ENCODE measurements at places on chromosomes 2 and 18. TPM values are rescaled to one million over a fixed set of nuclear protein-coding genes. Genes with fewer than 3 reads are reported as not detected.

GRCh38 chr2:74415762-74416395 is 5.5 kb downstream of the C2orf81 start:
- no peak overlapping the region for H3K4me3 ChIP-seq
- no peak for DNase-seq
- no peak overlapping the region for H3K27ac ChIP-seq
- H3K36me3 ChIP-seq, result no peaks in the 10 kb centered on the region
- peaks cover 6% of the 10 kb centered on the region for H3K4me1 ChIP-seq
- H3K27me3 ChIP-seq, result no peaks in the 10 kb centered on the region

DNA sequence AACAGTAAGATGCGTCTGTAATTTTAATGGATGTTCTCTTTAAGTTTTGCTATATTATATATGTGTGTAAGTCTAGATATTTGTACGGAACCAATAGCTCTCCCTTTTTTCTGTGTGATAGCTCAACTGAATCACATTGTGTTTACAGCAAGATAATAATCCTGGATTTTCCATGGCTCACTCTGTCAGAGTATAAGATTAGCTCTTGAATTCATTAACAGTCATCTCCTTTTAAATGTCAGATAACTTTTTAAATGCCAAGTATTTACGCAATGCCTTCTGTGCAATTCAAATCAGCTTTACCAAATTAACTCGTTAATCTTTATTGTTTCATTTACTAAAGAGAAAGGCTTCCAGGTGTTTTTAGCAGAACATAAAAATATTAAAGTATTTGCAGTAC is 76.9 kb downstream of the KIAA2012 start:
- no peaks in the 10 kb centered on the region for H3K36me3 ChIP-seq
- no peak overlapping the region for H3K4me3 ChIP-seq
- H3K4me1 ChIP-seq, result peaks cover 44% of the 10 kb centered on the region
- H3K27me3 ChIP-seq, result peaks cover 9% of the 10 kb centered on the region

DNA sequence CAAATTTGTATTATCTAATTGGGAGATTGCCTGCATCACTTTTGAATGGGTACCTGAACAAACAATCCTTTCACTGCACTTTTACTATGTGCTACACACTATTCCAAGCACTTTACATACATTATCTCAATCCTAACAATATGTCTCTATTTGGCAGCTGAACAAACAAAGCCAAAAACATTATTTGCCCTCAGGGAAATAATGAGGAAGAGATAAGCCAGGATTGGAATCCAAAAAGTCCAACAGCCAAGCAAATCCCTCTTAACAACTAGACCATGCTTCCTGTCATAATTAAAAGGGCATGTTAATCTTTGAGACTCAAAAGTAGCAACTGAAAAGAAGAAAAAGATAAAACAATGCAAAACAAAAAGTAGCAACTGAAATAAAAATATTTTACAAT is 32.1 kb downstream of the RPRD1A start:
- no peak for DNase-seq
- H3K4me3 ChIP-seq, result no peak overlapping the region
- no peak overlapping the region for H3K27ac ChIP-seq
- H3K27me3 ChIP-seq, result no peaks in the 10 kb centered on the region

- H3K27ac ChIP-seq, result no peak overlapping the region
- H3K4me3 ChIP-seq, result no peak overlapping the region
- H3K36me3 ChIP-seq, result no peaks in the 10 kb centered on the region
- no peak for DNase-seq
- H3K27me3 ChIP-seq, result peaks cover 6% of the 10 kb centered on the region
Observed at GRCh38 chr2:218194880-218195279, 22.1 kb upstream of the ARPC2 start.

- no peak overlapping the region for H3K27ac ChIP-seq
- H3K4me3 ChIP-seq, result no peak overlapping the region
- no peak for DNase-seq
- peaks cover 8% of the 10 kb centered on the region for H3K4me1 ChIP-seq
- no peaks in the 10 kb centered on the region for H3K36me3 ChIP-seq
- peaks cover 6% of the 10 kb centered on the region for H3K27me3 ChIP-seq
Observed at GRCh38 chr2:129492548-129492947, 486.9 kb upstream of the RAB6C start.

GRCh38 chr2:8125741-8126711 is 555.8 kb upstream of the ID2 start:
- H3K4me3 ChIP-seq, result no peak overlapping the region
- no peak overlapping the region for H3K27ac ChIP-seq
- H3K4me1 ChIP-seq, result peaks cover 11% of the 10 kb centered on the region
- DNase-seq, result no peak
- H3K27me3 ChIP-seq, result no peaks in the 10 kb centered on the region
- peaks cover 4% of the 10 kb centered on the region for H3K36me3 ChIP-seq

DNA sequence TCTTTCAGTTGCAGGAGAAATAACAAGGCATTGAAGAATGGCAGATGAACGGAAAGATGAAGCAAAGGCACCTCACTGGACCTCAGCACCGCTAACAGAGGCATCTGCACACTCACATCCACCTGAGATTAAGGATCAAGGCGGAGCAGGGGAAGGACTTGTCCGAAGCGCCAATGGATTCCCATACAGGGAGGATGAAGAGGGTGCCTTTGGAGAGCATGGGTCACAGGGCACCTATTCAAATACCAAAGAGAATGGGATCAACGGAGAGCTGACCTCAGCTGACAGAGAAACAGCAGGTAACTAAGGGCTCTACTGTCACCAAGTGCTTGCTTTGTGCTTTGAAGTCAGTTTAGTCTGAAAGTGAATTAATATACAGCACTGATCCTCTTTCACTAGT is 118.5 kb upstream of the UNC80 start:
- no peaks in the 10 kb centered on the region for H3K36me3 ChIP-seq
- no peaks in the 10 kb centered on the region for H3K4me1 ChIP-seq
- no peak for DNase-seq
- H3K27ac ChIP-seq, result no peak overlapping the region
- H3K27me3 ChIP-seq, result no peaks in the 10 kb centered on the region
- no peak overlapping the region for H3K4me3 ChIP-seq

DNA sequence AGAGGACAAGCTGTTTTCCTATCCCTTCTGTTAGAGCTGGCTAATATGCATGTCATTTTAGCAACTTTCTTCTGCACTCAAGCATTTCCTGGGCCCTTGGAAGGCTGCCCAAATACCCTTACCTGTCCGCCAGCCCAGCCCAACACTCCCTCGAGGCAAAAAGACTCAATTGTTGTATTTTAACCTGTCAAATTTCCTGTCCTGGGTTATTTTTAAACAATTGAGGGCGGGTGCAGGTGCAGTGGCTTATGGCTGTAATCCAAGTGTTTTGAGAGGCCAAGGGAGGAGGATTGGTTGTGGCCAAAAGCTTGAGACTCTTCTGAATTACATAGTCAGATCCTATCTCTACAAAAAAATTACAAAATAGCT is 125.0 kb upstream of the ARHGAP28 start:
- H3K4me3 ChIP-seq, result no peak overlapping the region
- DNase-seq, result no peak
- H3K27me3 ChIP-seq, result no peaks in the 10 kb centered on the region
- peaks cover 5% of the 10 kb centered on the region for H3K36me3 ChIP-seq

GRCh38 chr2:216217904-216218260 is 108.7 kb downstream of the XRCC5 start:
- H3K27me3 ChIP-seq, result no peaks in the 10 kb centered on the region
- peaks cover 3% of the 10 kb centered on the region for H3K36me3 ChIP-seq
- no peak for DNase-seq
- peaks cover 17% of the 10 kb centered on the region for H3K4me1 ChIP-seq
- H3K27ac ChIP-seq, result no peak overlapping the region
- H3K4me3 ChIP-seq, result no peak overlapping the region

GRCh38 chr2:58081000-58081399 is 34.4 kb downstream of the VRK2 start:
- no peaks in the 10 kb centered on the region for H3K27me3 ChIP-seq
- no peaks in the 10 kb centered on the region for H3K4me1 ChIP-seq
- H3K4me3 ChIP-seq, result no peak overlapping the region
- H3K36me3 ChIP-seq, result peaks cover 8% of the 10 kb centered on the region
- no peak for DNase-seq

MARCHF4 gene
- 0.93 TPM for total RNA-seq

LYG2 gene
- total RNA-seq, result not detected

STARD6 gene
- total RNA-seq, result not detected

ARHGEF4 gene
- 15.7 TPM for total RNA-seq

PFN4 gene
- 1.3 TPM for total RNA-seq

FSHR gene
- not detected for total RNA-seq

NOSTRIN gene
- total RNA-seq, result 2.4 TPM
